Upper lobe of right lung (tissue), 1 donor: ENCODE measurements at places on chromosomes 1 and 21. TPM values are rescaled to one million over a fixed set of nuclear protein-coding genes. Genes with fewer than 3 reads are reported as not detected.
A peak's percentile ranks its signal among the peaks of the same experiment; 100 is the strongest.

CELA2A gene
- total RNA-seq: not detected

GPX7 gene
- total RNA-seq: 6.2 TPM

FAM131C gene
- not detected for total RNA-seq

YBEY gene
- total RNA-seq: 14.0 TPM

CCT8 gene
- 111 TPM for total RNA-seq

- DNase-seq: no peak
- no peaks in the 10 kb centered on the region for H3K36me3 ChIP-seq
- no peaks in the 10 kb centered on the region for H3K4me1 ChIP-seq
- H3K27ac ChIP-seq: no peak overlapping the region
- no peak overlapping the region for H3K4me3 ChIP-seq
These were observed 67.2 kb downstream of the ZBTB18 start for GRCh38 chr1:244118109-244118761.

DNA sequence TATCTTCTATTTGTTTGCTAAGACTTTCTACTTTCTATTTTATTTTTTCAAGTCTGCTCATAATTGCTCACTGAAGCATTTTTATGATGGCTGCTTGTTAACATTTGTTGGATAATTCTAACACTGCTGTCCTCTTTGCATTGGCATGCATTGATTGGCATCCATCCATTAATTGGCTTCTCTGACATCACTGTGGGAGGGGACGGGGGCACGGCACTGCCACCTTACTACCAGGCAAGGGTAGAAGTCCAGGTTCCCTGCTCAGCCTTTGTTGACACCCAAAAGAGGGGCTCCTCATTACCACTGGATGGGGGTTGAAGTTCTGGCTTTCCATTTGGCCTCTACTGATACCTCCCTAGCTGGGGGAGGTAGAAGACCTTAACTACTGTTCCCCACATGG, 11.5 kb upstream of the ABCG1 start:
- DNase-seq: no peak
- H3K36me3 ChIP-seq: no peaks in the 10 kb centered on the region
- no peak overlapping the region for H3K27ac ChIP-seq
- H3K4me3 ChIP-seq: no peak overlapping the region
- H3K27me3 ChIP-seq: no peaks in the 10 kb centered on the region

- H3K36me3 ChIP-seq: no peaks in the 10 kb centered on the region
- H3K27ac ChIP-seq: no peak overlapping the region
- H3K4me3 ChIP-seq: no peak overlapping the region
- DNase-seq: no peak
- H3K4me1 ChIP-seq: no peaks in the 10 kb centered on the region
These were observed 251.5 kb downstream of the GRIK3 start for GRCh38 chr1:36782785-36783184.

GRCh38 chr1:20666146-20666545, 5.0 kb upstream of the DDOST start:
- peak overlapping the region; percentile 7 for H3K27ac ChIP-seq
- H3K36me3 ChIP-seq: no peaks in the 10 kb centered on the region
- peaks cover 4% of the 10 kb centered on the region for H3K4me1 ChIP-seq
- no peaks in the 10 kb centered on the region for H3K27me3 ChIP-seq
- DNase-seq: no peak

DNA sequence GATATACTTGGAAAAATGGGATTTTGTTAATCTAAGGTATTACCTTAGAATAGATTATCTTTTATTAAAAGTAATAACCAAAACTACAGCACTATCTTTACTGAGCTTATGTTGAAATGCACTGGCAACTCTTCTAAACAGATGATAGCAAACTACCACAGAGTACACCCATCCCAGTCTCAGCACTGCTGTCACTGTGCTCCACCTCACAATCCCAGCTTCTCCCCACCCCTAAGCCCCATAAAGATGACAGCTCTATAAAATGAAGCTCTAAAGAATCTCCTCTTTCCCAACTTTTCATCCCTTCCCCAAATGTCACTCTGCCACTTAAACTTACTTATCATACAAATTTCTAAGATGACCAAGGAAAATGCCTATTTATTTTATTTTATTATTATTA, 6.4 kb downstream of the DSTYK start:
- no peaks in the 10 kb centered on the region for H3K27me3 ChIP-seq
- no peak overlapping the region for H3K4me3 ChIP-seq
- no peak for DNase-seq
- no peaks in the 10 kb centered on the region for H3K36me3 ChIP-seq
- H3K27ac ChIP-seq: no peak overlapping the region

DNA sequence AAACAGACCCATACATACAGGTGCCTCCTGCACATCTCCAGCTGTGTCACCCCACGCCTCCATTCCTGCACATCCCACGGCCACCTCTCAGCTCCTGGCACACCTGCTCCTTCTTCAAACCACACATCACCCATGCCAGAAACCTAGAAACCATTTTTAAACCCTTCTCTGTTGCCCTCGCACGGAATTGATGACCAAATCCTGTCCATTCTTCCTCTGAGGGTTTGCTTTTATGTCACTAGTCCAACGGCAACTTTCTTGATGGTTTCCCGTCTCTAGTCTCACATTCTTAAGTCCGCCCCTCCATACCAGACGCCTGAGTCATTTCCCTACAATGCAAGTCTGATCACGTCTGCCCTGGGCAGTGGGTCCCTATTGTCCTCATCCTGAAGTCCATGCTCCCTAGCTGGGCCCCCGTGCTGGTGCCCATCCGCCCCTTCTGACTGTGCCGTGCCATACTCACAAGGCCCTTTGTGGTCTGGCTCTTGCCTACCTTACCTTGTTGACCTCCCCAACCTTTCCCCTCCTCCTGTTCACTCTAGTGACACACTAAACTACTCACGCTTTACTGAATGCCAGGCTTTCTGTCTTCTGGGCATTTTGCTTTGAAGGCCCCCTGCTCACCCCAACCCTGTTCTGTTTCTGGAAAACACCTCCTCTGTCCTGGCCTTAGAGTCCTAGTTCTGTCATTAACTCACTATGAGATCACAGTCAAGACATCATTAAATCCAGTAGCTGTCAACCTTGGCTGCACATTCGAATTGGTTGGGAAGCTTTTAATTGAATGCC, 17.6 kb downstream of the SLC2A1 start:
- peak overlapping the region; percentile 51 for H3K27ac ChIP-seq
- no peak overlapping the region for H3K4me3 ChIP-seq
- no peaks in the 10 kb centered on the region for H3K27me3 ChIP-seq
- peaks cover 85% of the 10 kb centered on the region for H3K4me1 ChIP-seq
- no peaks in the 10 kb centered on the region for H3K36me3 ChIP-seq
- DNase-seq: no peak

GRCh38 chr21:17295997-17296396, 216.8 kb upstream of the CXADR start:
- H3K4me1 ChIP-seq: no peaks in the 10 kb centered on the region
- H3K27ac ChIP-seq: no peak overlapping the region
- no peak overlapping the region for H3K4me3 ChIP-seq
- no peaks in the 10 kb centered on the region for H3K27me3 ChIP-seq
- H3K36me3 ChIP-seq: no peaks in the 10 kb centered on the region

DNA sequence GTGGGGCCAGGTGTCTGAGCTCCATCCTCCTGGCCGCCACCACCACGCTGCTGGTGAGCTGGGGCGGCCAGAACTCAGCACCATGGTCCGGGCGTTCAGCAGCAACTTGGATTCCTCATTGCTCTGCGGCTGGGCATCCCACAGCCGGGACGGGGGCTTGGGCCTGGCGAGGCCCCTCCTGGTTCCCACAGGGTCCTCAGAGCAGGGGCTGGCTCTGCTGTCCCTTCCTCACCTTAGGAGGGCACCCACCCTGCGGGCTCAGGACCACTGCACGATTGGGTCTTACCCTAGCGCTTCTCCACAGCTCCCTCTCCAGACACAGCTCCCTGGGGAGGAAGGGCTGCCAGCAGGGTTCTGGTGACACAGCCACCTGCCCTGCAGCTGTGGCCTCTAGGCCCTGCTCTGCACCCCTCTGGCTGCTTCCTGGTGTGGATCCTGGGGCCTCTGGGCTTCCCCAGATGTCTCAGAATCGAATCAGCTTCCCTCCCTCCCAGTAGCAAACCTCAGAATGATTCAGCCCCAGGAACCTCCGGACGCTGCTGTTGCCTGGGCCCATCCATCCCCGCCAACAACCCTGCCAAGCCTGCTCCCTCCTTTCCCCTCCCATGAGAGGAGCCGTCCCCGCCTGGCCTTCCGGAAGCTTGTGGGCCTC, 25.0 kb downstream of the CRYAA start:
- peak; percentile 54 for DNase-seq
- H3K36me3 ChIP-seq: no peaks in the 10 kb centered on the region
- peaks cover 15% of the 10 kb centered on the region for H3K4me1 ChIP-seq
- H3K27me3 ChIP-seq: no peaks in the 10 kb centered on the region
- no peak overlapping the region for H3K4me3 ChIP-seq
- no peak overlapping the region for H3K27ac ChIP-seq
